CD4-positive, alpha-beta T cell (primary cell): ENCODE measurements at places on chromosomes 2 and 18.

DNA sequence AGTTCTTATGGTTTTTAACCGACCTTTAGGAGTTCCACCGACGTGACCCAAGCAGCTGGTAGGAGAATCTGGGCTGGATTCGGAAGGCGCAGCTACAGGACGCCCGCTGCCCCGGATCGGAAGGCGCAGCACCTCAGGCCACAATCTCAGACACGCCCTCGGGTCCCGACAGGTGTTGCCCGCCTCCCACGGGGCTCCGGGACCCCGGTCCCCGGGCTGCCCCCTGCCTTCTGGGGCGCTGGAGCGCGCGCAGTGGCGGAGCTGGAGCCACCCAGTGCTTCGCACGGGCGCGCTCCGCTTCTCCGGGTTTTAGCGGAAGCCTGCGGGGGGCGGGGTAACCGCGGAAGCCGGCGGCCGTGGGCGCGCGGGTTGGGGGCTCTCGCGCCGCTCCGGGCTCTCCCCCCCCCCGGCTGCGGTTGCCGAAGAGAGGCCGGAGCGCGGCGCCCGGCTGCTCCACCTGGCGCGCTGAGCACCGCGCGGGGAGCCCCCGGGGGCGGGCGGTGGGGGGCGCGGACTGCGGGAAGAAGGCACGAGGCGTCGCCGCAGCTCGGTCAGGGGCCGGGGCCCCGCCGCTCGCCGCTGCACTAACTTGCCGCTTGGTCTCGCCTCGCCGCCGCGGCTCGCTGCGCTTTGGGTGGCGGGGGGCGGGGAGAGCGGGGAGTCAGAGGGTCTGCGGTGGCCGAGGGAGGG is 718.8 kb downstream of the DPP10 start:
- no peak for DNase-seq

GRCh38 chr2:102141011-102141943 is 1.3 kb upstream of the IL1R1 start:
- no peak for DNase-seq

GRCh38 chr18:69689121-69689759 is 258.4 kb downstream of the CD226 start:
- no peak for DNase-seq

DNA sequence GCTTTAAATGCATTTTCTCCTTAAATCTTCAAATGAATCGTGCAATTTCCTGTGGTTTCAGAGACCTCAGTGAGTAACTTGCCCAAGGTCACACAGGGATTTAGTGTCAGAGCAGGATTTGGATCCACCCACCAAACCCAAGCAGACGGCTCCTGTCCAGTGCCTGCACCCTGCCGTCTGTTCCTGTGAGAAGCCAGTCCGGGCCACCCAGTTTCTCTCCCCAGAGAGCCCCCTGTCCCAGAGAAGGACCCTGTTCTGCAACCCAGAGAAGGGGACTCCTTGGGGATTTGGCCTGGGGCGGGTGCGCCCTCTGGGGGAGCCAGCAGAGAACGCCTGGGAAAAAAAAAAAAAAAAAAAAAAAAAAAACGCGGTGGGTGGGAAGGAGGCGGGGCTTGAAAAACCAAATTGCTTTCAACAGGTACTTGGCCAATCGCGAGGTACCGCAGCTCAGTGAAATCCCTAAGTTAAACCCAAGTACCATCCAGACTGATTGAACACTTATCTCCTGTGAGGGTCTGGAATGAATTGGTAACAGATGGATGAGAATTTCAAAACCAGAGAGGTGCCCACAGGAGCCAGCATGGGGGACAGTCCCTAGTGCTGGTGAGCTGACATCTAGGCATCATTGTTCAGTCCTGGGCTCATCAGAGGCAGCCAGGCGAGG is 30.9 kb upstream of the REEP1 start:
- peak; percentile 42 for DNase-seq

DNA sequence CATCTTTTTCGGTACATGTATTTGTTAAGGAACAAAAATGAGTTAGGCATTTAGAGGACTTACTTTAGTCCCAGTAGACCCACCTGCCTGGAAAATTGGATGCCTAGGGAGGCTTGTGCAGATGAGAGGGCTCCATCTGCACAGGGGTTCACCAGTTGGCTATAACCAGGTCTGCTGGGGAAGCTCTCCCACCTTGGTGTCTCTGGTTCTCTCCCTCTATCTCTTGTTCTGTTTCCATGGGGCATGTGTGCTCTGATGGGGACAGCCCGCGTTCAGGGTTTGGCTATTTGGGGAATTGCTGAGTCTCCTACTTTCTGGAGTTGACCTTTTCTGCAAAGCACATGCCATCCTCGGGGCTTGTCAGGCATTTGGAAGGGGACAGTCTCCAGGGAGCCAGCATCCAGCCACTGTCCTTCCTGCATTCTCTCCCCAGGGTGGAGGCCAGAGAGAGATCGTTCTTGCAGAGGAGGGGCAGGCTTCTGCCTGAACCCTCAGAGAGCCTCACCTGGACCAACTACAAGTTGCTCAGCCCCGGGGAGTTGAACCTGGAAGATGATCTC is 157.3 kb downstream of the KLHL29 start:
- no peak for DNase-seq

DNA sequence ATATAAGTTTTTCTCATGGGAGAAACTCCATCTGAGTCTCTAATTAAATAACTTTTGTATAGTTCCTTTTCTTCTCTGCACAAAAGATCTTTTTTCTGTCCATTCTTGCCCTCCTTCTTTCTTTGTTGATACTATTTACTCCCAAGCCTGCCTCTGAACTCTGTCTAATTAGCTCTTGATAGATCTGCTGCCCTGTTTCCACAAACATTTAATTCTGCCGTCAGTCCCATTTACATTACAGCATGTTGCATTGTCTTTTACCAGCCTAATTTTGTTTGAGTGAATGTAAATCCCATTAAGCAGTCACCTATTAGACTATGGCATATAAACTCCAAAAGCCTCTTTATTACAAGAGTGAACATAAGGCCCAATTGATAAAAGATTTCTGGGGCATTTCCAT is 254.4 kb downstream of the ERBB4 start:
- DNase-seq, result no peak

GRCh38 chr18:72868585-72869225 is 918 bp upstream of the NETO1 start:
- no peak for DNase-seq

DNA sequence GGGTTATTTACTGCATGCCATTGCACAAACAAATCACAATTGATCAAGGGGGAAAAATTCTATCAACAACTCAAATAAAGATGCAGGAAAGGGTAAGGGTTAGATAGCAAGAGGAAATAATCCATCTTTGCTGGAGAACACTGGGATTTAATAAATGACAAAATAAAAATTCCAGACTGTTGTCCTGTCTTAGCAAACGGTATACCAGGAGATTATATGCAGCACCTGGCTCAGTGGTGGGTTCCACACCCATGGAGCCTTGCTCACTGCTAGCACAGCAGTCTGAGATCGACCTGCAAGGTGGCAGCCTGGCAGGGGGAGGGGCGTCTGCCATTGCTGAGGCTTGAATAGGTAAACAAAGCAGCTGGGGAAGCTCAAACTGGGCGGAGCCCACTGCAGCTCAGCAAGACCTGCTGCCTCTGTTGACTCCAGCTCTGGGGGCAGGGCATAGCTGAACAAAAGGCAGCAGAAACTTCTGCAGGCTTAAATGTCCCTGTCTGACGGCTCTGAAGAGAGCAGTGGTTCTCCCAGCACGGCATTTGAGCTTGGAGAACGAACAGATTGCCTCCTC is 296.5 kb upstream of the THSD7B start:
- no peak for DNase-seq

- DNase-seq, result no peak
Observed at GRCh38 chr2:128668946-128669345, 350.3 kb upstream of the HS6ST1 start.

DNA sequence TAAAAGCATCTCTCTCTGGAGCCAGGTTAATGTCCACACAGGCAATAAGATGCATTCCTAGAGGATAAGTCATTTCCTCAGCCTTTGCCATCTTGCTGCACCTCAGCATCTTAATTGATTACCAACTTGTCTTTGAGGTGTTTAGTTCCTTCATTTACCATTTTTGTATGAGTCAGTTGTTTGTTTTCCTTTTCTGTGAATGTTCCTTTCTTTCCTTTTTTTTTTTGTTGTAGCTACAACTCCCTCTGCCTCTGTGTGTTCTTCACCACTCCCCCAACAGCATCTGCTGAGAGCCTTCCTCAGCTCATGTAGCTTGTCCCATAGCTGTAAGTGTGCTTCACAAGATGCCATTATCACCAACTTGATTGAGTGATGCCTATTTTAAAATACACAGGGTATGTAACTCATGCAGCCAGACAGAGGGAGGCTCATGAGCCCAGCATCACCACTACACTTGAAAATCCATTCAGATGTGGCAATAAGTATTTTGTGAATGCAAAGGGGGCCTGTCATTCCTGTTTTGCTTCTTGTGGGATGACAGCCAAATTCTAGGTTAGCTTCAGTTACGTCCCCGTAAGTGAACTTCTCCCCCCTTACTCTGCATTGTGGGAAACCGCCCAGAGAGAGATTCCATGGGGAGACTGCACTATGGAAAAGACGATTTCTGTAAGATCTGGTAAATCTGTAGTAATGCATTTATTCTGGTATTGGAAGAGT is 315.9 kb upstream of the ZEB2 start:
- DNase-seq, result no peak

GRCh38 chr2:84653302-84653701 is 137.0 kb downstream of the DNAH6 start:
- DNase-seq, result no peak

DNA sequence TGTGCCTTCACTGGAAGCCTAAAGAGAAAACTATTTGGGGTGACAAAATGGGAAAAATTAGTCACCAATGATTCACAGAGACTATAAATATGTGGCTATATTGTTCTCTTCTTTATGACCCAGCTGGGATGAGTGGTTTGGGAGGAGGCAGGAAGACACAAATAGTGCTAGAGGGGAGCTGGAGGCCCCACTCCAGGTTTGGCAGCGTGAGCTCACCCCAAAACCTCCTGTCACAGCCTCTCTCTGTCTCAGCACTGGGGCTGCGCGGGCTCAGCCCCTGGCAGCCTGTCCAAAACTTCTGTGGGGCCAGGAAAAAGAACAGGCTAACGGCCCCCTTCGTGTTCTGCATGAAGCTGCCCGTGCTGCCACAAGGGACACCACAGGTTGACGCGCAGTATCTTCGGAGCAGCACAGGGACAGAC is 73.2 kb upstream of the LCLAT1 start:
- DNase-seq, result no peak

- DNase-seq, result peak; percentile 14
Observed at GRCh38 chr2:176852667-176853066, 359.9 kb upstream of the HNRNPA3 start.

DNA sequence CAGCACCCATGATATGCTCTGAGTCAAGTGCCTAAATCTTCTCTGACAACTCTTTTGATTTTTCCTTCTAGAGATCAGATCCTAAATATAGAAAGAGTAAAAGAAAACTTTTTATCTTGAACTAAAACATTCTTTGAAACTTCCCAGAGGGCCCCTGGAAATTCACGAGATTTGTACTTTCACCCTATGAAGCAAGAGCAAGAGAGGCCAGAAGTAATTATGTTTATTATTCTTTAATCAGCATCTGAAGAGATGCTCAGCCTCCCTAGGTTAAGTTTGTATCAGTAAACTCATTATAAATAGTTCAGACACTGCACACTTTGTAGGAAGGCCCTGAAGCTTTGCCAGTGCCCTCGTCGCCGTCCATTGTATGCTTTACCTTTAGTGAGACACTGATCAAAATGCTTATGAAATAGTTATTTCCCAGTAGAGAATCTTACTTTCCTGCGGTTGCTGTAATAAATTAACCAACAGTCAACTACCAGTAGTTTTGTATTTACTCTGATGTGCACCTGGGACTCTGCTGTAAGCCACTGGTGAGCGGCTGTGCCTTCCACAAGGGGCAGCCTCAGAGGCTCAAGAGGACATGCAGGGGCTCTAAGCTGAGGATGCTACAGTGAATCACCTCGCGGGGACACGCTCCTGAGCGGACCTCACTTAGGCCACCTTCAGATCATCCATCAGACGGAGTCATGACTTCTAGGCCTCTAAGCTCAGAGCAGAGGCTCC is 71.9 kb downstream of the BIN1 start:
- no peak for DNase-seq
